ENCODE measurements at places on chromosomes 13 and 19. TPM values are rescaled to one million over a fixed set of nuclear protein-coding genes. Genes with fewer than 3 reads are reported as not detected.

Gene UBAC2
- 75.5 TPM for total RNA-seq

Gene CEACAM7
- total RNA-seq, result 2,156 TPM

Gene FFAR3
- not detected for total RNA-seq

Gene POSTN
- 12.7 TPM for total RNA-seq

Gene FREM2
- 0.27 TPM for total RNA-seq

Gene OR10H1
- total RNA-seq, result not detected

Gene KANK2
- total RNA-seq, result 85.3 TPM

Gene ARGLU1
- 70.0 TPM for total RNA-seq

Gene TMEM190
- not detected for total RNA-seq

Gene C19orf33
- total RNA-seq, result 276 TPM

Data from left colon (tissue), 2 donors.